ENCODE measurements at places on chromosomes 3 and 15. TPM values are rescaled to one million over a fixed set of nuclear protein-coding genes. Genes with fewer than 3 reads are reported as not detected.
A peak's percentile ranks its signal among the peaks of the same experiment; 100 is the strongest.

GRCh38 chr3:143267989-143268388 is 148.4 kb downstream of the CHST2 start:
- DNase-seq: no peak

DNA sequence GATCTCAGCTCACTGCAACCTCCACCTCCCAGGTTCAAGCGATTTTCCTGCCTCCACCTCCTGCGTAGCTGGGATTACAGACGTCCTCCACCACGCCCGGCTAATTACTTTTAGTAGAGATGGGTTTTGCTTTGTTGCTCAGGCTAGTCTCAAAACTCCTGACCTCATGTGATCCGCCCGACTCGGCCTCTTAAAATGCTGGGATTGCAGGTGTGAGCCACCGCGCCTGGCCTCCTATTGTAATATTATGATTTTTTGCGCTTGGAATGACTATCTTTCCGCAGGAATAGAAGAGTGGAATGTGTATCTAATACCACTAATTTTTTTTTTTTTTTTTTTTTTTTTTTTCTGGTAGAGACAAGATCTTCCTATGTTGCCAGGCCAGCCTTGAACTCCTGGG is 1.8 kb downstream of the ARL8B start:
- no peak for DNase-seq

- DNase-seq: no peak
Observed at GRCh38 chr3:51997935-51998596, 2.4 kb upstream of the RPL29 start.

- DNase-seq: no peak
Observed at GRCh38 chr3:45817831-45818522, 21.6 kb upstream of the SLC6A20 start.

GRCh38 chr3:52230461-52230860 is 5.0 kb upstream of the TLR9 start:
- peak; percentile 16 for DNase-seq

DNA sequence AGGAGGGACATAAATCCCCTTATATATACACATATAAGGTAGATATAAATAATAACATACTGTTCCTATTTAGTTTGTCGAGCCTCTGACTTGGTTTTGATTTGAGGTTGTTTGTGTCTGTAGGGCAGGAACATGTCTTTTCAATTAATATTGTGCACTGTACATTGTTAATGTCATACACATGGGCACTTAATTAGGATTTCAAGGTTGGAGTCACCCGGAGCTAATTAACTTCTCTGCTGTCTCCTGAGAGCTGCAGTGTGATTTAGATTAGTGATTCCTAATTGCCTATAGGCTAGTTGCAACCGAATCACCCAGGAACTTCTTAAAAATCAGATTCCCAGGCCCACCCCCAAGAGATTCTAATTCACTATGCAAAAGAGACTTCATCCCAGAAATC is 50.4 kb upstream of the FILIP1L start:
- DNase-seq: no peak

DNA sequence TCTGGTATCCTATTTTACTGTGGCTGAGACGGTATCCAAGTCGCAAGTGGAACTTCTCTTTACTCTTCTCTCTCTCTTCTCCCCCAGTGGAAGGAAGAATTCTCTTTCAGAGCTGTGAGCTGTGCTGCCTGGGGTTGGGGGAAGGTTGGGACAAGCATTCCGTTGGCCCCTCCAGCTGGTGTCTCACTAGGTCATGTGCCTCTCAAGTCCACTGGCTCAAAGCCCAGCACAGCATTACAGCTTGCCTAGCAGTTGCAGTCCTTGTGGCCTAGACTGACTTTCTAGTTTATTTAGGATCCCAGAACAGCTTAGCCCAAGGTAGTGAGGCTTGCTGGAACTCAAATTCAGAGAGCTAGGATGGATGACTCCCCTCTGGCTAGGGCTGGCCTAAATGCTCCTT is 76.1 kb upstream of the SPATA16 start:
- DNase-seq: no peak

- DNase-seq: no peak
Observed at GRCh38 chr3:3127432-3128010, 781 bp downstream of the TRNT1 start.

DNA sequence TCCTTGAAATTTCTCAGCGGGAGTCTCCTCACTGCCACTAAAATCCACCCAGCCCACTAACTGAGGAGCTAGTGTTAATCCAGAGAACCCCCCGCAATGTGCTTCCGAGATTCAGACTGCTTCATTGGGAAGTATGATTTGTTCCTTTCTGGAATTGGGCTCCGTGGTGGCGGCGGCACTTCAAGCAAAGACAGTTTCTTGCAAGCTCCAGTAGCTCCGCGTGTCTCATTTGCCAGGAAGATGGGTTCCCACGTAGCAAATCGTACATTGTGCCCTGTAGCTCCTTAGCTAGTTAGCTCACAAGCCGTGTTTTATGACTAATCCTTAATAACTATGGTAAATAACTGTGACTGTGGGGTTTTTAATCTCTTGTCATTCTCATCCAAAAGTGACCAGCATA is 45.4 kb downstream of the SLC6A1 start:
- no peak for DNase-seq

DNA sequence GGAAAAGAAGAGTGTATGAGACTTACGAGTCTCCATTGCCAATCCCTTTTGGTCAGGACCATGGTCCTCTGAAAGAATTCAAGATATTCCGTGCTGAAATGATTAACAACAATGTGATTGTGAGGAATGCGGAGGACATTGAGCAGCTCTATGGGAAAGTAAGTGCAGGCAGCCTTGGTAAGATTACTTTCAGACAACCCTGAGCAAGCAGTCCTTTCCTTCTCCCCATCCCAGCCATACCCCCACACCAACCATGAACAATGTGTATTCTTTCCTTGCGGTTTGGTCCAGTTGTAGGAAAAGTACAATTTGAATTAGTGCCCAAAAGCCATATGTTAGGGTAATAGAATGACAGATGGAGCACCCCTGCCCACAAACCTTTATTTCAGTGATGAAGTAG is 5.6 kb downstream of the TSEN2 start:
- DNase-seq: no peak

- DNase-seq: no peak
Observed at GRCh38 chr3:183046883-183047282, 52.4 kb downstream of the MCCC1 start.

GRCh38 chr3:143081844-143082778 is 37.5 kb upstream of the CHST2 start:
- DNase-seq: no peak

DNA sequence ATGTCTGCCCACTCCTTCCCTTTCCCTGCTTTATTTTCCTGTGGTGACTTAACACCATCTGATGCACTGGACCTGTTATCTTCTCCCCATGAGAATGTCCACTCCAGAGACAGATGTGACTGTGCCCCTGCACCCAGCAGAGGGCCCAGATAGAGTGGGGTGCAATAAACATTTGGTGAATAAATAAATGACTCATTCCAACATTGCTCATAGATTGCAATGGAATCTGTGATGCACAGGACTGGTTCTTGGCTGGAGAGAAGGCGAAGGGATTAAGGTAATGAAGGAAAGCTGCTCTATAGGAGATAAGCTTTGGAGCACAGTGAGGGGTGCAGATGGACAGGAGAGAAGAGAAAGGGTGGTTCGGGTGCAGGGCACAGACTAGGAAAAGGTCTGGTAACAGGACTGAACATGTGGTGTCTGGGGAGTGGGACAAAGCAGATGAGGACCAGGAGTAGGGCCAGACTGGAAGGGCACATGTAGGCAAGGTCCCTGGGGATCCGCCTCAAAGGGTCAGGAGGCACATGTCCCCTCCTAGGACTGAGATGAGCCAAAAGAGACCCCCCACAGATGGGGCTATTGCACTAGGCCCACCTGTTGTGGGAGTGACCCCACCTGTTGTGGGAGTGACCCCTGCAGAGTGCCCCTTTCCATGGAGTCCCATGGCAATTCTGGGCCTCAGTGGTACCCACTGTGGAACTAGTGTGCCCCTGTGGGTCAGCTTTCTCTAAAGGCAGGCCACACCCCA is 17.5 kb upstream of the POC1A start:
- no peak for DNase-seq

- no peak for DNase-seq
Observed at GRCh38 chr15:68407886-68408881, 23.8 kb downstream of the ITGA11 start.

DNA sequence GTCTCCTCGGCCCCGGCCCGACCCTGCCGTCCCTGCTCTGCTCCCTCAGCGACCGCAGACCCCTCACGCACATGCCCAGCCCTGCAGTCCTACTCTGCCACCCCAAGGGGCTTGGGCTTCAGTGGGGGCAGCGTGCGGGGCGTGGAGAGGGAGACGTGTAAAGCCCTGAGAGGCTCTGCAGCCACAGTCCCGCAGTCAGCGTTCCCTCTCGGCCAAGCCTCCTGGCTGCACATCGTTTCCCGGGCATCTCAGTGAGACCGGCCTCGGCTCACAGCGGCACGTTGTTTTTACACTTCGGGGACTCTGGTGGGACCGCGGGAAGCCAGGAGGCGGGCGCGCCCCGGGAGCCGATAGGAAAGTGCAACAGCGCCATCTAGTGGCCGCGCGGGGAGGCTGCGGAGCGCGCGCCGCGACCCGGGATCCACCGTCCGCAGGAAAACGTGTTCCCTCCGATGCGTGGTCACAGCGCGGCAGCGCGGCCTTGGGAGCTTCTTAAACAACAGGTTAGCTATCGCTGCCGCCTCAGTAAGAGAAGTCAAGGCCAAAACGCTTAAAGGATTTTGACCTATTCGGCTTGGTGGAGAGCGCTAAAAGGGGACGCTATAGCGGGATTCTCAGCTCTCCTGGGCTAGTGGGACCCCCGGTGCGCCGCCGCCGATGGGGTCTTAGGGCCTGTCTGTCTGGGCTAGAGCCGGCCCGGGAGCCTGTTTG is 226.8 kb upstream of the IGF1R start:
- DNase-seq: peak; percentile 96

- peak; percentile 43 for DNase-seq
Observed at GRCh38 chr3:56855856-56856512, 54.2 kb upstream of the ARHGEF3 start.

DNA sequence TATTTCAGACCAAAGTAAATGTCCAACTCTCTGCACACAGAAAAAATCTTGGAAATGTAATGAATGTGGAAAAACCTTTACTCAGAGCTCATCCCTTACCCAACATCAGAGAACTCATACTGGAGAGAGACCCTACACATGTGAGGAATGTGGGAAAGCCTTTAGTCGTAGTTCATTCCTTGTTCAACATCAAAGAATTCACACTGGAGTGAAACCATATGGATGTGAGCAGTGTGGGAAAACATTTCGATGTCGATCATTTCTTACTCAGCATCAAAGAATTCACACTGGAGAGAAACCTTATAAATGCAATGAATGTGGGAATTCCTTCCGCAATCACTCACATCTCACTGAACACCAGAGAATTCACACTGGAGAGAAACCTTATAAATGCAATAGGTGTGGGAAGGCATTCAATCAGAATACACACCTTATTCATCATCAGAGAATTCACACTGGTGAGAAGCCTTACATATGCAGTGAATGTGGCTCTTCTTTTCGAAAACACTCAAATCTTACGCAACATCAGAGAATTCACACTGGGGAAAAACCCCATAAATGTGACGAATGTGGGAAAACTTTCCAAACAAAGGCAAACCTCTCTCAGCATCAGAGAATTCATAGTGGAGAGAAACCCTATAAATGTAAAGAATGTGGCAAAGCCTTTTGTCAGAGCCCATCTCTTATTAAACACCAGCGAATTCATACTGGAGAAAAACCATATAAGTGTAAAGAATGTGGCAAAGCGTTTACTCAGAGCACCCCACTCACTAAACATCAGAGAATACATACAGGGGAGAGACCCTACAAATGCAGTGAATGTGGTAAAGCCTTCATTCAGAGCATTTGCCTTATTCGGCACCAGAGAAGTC is 8.0 kb upstream of the ZNF501 start:
- DNase-seq: no peak

GRCh38 chr15:66067687-66068086 is 185.9 kb downstream of the MEGF11 start:
- DNase-seq: no peak

- DNase-seq: no peak
Observed at GRCh38 chr3:171239757-171240503, 213.4 kb upstream of the SLC2A2 start.

DNA sequence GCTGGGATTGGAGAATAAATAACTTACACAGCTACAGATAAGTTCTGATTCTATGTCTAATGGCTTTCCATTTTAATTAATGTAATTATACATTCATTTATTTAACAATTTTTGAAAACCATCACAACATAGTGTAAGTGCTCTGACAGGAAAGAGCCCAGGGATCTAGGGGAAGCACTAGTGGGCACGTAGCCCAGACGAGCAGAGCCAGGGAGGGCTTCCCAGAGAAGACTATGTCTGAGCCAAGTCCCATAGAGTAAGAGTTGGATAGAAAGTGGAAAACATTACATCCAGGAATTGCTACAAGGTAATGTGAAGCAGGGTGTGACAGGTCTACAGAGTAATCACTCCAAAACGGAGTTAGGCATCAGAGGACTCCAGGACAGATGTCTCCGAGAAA is 2.9 kb upstream of the HGD start:
- no peak for DNase-seq

DNA sequence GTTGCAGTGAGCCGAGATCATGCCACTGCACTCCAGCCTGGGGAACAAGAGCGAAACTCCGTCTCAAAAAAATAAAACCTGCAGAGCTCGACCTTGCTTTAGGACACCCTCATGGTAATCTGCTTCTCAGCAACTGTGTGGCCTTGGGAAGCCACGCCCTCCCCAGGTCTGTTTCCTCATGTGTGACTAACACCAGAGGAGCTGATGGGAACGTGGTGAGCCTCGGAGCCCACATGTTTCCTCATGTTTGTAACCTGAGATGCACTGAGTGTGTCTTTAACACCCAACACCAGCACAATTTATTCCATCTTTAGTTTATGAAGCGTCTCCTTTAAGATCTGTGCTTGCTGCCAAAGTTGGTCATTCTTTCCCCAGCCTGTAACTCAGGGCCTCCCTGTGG is 142.8 kb downstream of the OCA2 start:
- DNase-seq: no peak

DNA sequence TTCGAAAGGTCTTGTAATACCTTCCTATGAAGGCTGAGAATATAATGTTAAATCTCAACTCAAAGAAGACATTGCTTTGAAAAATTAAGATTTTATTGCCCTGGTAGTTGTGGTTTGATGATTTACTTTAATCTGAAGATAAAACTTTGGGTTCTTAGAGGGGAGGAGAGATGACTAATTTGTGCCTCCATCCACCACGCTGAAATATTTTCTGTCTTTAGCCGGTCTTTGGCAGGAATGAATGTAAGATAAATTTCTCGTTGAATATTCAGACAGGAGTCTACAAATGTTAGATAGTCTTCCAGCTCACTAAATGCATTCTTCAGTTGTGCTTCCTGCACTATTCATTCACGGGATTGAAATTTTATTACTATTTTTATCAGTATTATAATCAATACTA is 844.3 kb upstream of the NR2F2 start:
- DNase-seq: no peak

GRCh38 chr3:138946663-138947494 is at the start of the genes FOXL2 and FOXL2NB:
Gene FOXL2, minus strand, starts transcription at chr3:138947137. Its CDS starts 415 bp downstream, at chr3:138946722.
Gene FOXL2NB, plus strand, starts transcription at chr3:138947217. Its CDS starts 148 bp downstream, at chr3:138947365.
- DNase-seq: no peak

TGM5 gene
- total RNA-seq: not detected

PLIN1 gene
- total RNA-seq: not detected

BSN gene
- total RNA-seq: 0.39 TPM

PTH1R gene
- 7.9 TPM for total RNA-seq

C15orf62 gene
- total RNA-seq: 1.2 TPM

FAM81A gene
- total RNA-seq: 10.8 TPM

SERPINI2 gene
- total RNA-seq: 28.1 TPM

VPS39 gene
- total RNA-seq: 56.4 TPM

SCG3 gene
- total RNA-seq: 0.15 TPM

RPL39L gene
- total RNA-seq: 3.3 TPM

PSTPIP1 gene
- total RNA-seq: 18.4 TPM

LMAN1L gene
- not detected for total RNA-seq

CFAP161 gene
- 3.0 TPM for total RNA-seq

CHRFAM7A gene
- 4.1 TPM for total RNA-seq

SLCO2A1 gene
- 56.2 TPM for total RNA-seq

LMCD1 gene
- total RNA-seq: 130 TPM

PTPRG gene
- total RNA-seq: 62.3 TPM

ANKRD28 gene
- 31.6 TPM for total RNA-seq
